ENCODE measurements at places on chromosomes 11 and 22. TPM values are rescaled to one million over a fixed set of nuclear protein-coding genes. Genes with fewer than 3 reads are reported as not detected.
A peak's percentile ranks its signal among the peaks of the same experiment; 100 is the strongest.

DNA sequence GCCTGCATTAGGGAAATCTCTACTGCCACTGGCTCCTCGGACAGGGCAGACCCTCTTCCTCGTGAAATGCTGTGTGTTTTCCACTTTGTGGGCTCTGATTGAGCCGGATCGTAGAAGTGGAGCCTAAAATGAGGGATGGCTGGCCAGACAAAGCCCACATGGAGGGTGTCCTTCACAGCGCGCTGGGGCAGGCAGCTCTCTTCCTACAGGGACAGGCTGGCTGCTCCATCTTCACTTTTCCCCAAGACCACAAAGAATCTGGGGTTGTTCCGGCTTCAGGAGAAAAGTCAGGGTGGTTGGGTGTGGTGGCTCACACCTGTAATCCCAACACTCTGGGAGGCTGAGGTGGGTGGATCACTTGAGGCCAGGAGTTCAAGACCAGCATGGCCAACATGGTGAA, 94.9 kb downstream of the MORC2 start:
- no peak overlapping the region for H3K27ac ChIP-seq
- DNase-seq, result no peak
- no peaks in the 10 kb centered on the region for H3K27me3 ChIP-seq

DNA sequence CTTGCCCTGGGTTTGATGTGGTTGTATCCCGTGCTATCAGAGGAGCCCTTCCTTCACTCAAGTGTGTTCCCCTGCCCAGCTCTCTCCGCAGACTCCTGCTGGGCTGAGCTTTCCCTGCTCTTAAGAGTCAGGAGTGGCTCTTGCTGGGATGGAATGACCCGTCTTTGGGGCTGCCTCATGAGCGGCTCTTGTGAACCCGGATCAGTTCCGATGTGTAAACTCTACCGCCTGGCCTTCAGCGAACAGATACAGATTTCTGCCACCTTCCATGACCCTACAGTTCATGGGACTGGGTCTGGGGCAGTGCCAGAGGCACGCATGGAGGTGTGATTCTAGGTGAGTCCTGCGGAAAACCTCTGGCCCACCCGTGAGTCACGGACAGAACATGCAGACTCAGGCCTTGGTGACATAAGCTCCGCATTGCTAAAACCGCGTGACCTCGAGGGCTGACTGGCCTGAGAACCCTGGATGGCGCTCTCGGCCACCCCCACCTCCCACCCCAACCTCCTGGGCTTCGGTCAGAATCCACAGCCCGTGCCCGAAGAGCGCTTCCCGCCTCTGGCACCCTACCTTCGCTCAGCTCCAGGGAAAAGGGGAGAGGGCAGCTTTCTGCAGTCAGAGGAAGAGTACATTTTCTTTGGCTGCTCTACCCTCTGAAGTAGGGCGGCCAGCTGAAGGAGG, 1.3 kb upstream of the ZBTB16 start:
- H3K36me3 ChIP-seq, result no peaks in the 10 kb centered on the region
- peak overlapping the region; percentile 51 for H3K27ac ChIP-seq
- peak; percentile 65 for DNase-seq
- peak overlapping the region; percentile 70 for H3K4me3 ChIP-seq
- H3K4me1 ChIP-seq, result peaks cover 39% of the 10 kb centered on the region

GRCh38 chr11:131423688-131424087, 53.3 kb downstream of the NTM start:
- no peaks in the 10 kb centered on the region for H3K36me3 ChIP-seq
- DNase-seq, result no peak
- H3K27me3 ChIP-seq, result no peaks in the 10 kb centered on the region
- no peaks in the 10 kb centered on the region for H3K4me1 ChIP-seq

Gene APBB1
- 38.5 TPM for total RNA-seq

All from neural progenitor cell (in vitro differentiated cells).